BE2C (cell line): ENCODE measurements at places on chromosomes 3 and 15.

DNA sequence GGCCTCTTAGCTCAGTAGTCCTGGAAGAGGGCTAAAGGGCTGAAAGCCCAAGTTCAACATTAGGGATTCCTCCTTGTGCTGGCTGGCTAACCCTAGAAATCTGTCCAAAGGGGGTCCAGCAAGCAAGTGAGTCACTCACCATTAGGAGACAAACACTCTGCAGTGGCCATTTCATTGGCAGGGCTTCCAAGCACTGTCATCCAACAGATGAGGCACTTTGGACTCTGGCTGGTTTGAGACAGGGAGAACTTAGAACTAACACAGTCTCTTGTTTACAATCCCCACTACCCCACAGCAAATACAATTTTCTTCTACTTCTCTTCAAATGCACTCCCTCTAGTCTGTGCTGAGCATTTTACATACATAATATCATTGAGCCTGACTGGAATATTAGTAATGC lies 10.1 kb upstream of the WNT5A start:
- DNase-seq, result no peak

DNA sequence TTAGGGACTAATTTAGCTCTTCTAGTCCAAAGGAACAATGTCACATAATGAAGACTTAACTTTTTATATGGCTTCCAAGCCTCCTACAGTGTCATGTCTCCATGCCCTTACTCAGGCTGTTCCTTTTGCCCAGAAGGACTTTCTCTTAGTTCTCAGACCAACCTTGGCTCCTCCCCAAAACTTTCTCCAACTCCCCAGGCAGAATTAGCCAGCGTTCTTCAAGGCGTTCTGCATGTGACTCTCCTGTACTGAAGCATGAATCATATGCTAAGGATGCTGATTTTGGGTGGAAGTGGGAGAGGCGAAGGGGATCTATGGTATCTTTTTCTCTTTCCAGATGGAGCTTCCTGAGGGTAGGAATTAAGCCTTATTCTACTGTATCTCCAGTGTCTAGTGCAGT lies 335.1 kb upstream of the ICE2 start:
- DNase-seq, result no peak

DNA sequence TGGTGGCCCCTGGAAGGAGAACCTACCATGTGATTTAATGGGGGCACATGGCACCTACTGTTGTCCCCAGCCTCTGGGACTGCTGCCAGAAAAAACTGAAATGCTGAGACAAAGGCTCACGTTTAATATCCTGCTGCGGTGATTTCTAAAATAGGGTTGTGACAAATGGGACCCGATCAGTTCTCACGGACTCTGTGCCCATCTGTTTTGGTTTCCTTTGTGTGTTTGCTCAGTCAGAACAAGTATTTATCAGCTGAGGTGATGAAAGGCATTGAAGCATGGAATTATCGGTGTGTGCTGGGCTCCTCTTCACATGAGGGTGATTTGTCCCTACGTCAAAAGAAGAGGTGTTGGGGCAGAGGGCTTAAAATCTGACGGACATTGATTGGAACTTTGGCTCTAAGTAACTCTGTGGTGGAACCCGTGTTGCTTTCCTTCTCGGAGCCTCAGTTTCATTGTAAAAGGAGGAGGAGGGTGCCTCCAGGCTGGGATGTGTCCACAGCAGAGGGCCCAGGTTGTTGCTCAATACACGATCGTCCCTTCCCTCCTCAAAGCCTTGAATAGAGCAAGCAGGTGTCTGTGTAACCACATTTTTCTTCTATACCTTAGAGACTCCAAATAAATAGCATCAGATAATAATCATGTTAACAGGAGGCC lies 283.3 kb upstream of the RGMA start:
- no peak for DNase-seq

- no peak for DNase-seq
Measured at GRCh38 chr3:15982667-15983196, 185.0 kb upstream of the ANKRD28 start.

- no peak for DNase-seq
Measured at GRCh38 chr3:126731044-126731443, 27.0 kb downstream of the CHCHD6 start.

GRCh38 chr3:14525685-14526631 lies 14.2 kb downstream of the GRIP2 start:
- DNase-seq, result no peak

- no peak for DNase-seq
Measured at GRCh38 chr15:79459666-79460065, 27.5 kb downstream of the MINAR1 start.

GRCh38 chr3:72273615-72274014 lies 488.7 kb upstream of the PROK2 start:
- no peak for DNase-seq

DNA sequence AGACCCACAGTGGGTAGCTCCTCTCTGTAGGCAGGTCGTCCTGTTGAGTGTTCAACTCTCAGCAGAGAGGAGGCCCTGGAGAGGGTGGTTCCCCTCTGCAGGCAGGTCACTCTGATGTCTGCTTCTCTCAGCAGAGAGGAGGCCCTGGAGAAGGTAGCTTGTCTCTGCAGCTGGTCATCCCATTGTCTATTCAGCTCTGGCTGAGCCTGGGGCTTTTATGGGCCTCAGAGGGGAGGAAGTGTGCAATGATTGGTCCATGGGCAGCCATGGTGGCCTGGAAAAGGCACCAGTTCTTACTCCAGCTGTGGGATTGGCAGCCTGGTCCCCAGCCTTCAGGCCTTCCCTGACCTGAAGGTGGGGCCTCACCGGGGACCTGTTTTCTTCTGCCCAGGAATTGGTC lies 52.9 kb downstream of the PPCDC start:
- DNase-seq, result no peak

- no peak for DNase-seq
Measured at GRCh38 chr3:10708216-10708893, 107.7 kb upstream of the SLC6A11 start.

DNA sequence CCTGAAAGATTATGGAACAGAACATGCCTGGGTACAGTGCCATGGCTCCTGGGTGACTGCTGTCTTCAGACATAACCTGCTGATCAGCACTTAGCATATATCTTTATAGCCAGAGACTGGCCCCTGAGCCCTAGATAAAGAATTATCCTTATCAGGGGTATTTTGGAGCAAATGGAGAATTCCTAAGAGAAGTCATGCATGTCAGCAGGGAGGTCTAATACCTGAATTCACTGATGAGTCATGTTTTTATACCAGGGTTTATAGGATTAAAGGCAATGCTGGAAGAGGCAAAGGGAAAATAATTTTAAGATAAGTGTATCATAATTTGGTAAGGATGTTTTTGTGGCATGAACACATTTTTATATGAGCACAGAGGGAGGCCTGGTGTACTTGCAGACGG lies 159.8 kb downstream of the ADAMTSL3 start:
- DNase-seq, result no peak

- no peak for DNase-seq
Measured at GRCh38 chr3:162170581-162170980, 674.0 kb downstream of the OTOL1 start.

- no peak for DNase-seq
Measured at GRCh38 chr3:178419071-178419470, 117.2 kb upstream of the KCNMB2 start.

GRCh38 chr3:14849638-14850230 lies 31.0 kb downstream of the FGD5 start:
- peak; percentile 72 for DNase-seq

DNA sequence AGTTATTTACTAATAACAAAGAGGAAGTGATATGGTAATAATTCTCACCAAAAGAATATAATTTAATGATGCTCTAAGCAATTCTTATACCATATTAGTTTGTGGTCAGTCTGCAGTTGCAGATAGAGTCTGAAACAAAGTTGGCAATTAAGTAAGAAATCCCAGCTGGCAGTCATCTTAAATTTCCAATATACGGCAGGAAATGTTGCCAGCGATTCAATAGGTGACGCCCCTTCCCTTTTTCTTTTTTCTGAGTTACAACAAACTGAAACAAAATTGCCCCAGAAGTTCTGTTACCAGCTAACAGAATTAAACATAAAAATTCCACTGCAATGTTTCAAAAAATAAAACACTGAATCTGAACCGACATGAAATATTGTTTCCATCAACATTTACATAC lies 26.7 kb downstream of the LRRFIP2 start:
- DNase-seq, result no peak

DNA sequence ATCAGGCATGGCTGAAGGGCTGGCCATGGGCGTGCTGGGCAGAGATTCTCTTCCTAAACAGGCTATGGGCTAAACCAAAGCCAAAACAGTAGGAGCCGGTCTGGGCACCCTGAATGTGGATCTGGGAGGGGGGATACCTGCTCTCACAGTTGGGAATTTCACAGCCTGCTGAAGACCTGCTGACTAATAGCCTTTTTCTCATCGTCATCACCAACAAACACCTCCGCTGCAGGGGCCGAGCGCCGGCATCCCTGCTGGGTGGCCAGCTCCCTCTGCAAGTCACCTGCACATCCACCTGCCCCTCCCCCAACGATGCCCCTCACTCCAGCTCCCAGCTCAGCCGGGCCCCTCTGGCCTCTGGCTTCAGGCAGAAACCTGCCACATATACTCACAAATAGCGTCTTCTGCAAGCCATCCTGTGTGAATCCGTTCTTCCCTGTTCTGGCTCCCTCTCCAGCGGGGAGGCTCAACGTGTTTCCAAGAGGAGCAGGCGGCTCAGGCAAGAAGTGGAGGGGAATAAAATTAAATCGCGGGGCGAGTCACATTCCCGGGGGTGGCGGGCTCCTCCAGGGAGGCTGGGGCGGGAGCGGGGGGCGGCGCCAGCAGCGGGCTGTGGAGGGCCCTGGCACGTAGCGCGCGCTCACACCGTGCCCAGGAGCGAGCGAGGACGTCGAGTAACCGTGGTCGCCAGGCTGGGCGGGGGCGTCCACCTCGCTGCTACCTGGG lies 466 bp downstream of the IQSEC1 start:
- DNase-seq, result no peak

- no peak for DNase-seq
Measured at GRCh38 chr3:31102196-31102879, 207.9 kb upstream of the GADL1 start.
